Jurkat, Clone E6-1 (cell line): ENCODE measurements at places on chromosomes 6 and 20.

- no peak for DNase-seq
These were observed 237.4 kb upstream of the ZFP64 start for GRCh38 chr20:52429029-52429428.

DNA sequence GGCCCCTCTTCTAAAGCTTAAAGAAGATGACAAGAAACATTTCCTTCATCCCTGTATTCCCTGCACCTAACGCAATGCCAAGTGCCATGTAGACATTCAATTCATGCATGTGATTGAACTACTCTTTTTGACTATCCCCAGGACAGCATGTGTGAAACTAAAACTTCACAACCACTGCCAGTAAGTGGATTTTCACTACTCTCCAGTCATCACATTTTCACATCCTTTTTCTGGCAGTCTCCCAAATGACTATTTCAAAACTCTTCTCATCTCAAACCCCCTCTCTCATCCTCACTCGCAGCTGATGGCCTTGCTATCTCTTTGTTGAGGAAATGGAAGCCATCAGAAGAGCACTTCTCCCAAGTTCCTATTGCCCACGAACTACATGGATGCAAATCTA is 122.6 kb downstream of the OPRM1 start:
- no peak for DNase-seq

DNA sequence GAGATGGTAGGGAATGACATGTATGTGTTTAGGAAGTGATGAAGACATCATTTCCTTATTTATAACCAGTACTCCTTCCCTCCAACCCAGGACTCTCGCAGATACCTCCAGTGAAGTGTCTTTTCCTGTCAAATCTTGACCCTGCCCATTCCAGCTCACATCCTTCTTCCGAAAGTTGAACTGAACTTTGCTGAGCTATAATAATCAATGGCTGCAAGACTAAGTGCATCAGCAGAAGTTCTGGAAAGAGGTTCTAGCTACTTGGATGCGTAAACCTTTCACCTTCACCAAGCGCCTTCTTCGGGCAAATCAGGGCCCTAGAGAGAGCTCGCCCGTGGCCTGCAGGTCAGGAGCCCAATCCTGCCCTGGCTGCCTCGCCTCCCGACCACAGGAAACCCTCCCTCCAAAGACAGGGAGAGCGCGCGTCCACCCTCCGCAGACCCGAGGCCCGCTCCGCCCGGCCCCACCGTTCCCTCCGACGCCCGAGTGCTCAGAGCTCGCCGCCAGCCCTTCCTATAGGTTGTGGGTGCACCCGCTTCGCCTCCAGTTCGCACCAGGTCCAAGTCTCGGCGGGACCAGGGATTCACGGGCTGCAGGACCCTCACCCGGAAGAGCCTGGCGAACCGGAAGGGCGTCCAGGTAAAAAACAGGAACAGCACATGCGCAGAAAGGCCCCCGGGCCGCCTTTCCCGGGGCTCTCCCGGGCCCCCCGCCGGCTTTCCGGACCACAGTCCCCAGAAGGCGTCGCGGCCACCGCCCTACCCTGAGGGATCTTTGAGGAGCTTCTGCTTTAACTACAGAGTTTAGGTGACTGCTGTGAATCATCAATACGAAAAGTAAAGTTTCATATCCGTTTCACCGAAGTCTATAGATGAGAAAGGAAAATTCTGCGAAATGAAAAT is at the start of gene ZNF334:
TSS of gene ZNF334 (minus strand) at position 617 of the 902 bp plus-strand sequence. CDS start 1,457 bp downstream, outside the sequence.
- no peak for DNase-seq

DNA sequence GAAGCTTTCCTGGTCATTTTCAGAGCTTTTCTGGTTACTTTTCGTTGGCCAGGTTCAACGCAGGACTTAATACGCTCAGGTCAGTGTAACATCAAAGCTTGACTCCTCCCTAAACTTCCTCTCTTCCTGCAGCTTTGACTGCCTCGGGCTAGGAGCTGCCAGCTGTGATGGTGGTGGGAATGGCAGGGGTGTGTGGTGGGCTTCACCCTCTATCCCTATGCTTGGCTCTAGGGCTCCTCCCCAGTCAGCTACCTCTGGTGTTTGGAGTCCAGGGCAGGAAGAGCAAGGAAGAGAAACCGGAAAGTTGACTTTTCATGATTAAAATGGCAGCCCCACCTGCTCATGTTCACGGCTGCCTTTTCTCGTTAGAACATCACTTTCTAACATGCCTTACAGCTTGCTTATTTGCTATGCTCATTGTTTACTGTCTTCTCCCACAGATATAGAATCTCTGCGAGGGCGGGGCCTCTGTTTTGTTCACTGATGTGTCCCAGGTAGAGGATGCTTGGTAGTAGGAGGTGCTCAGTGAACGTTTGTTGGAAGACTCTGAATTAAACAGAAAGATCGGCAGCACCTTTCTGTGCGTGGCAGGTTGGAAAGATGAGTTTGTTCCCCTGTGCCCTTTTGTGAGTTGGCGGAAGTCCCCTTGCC is 16.1 kb upstream of the PPP1R14C start:
- DNase-seq: no peak

GRCh38 chr6:131949620-131949908 is 1.6 kb downstream of the CCN2 start:
- DNase-seq: no peak

- DNase-seq: no peak
These were observed 97.2 kb downstream of the MAP3K4 start for GRCh38 chr6:161088676-161089328.

DNA sequence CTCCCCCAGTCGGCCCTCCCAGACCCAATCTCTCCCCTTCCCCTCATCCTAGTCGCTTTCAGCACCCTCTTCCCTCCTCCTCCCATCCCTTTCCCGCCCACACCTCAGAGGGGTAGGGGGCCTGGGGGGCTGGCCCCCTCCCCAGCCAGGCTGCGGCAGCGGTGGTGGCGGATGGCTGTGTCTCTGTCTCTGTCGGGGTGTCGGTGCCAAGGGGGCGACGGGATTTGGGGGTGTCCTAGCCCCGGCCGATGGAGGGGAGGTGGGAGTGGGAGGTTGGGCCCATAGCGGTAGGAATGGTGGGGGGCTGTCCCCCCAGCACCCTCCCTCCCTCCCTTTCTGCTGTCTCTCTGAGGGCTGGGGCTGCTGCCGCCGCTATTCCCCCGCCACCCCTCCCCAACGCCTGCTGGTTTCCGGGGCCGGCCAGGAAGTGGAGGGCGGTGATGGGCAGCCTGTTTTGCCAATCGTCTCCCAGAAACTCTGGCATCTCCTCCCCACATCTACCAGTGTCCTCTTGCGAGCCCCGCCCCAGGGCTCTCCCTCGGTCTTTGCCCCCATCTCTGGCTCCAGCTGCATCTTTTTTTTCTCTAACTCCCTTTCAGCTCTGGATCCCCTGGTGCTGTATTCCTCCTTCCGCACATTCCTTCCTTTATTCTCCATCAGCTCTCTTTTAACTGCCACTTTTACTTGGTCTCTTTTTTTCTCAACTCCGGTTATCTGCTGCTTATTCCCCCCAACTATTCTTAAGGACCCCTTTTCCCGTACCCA is at the start of gene AGPAT1:
TSS of gene AGPAT1 (minus strand) at position 374 of the 765 bp plus-strand sequence. CDS start 4,588 bp downstream, outside the sequence.
- DNase-seq: peak; percentile 97

DNA sequence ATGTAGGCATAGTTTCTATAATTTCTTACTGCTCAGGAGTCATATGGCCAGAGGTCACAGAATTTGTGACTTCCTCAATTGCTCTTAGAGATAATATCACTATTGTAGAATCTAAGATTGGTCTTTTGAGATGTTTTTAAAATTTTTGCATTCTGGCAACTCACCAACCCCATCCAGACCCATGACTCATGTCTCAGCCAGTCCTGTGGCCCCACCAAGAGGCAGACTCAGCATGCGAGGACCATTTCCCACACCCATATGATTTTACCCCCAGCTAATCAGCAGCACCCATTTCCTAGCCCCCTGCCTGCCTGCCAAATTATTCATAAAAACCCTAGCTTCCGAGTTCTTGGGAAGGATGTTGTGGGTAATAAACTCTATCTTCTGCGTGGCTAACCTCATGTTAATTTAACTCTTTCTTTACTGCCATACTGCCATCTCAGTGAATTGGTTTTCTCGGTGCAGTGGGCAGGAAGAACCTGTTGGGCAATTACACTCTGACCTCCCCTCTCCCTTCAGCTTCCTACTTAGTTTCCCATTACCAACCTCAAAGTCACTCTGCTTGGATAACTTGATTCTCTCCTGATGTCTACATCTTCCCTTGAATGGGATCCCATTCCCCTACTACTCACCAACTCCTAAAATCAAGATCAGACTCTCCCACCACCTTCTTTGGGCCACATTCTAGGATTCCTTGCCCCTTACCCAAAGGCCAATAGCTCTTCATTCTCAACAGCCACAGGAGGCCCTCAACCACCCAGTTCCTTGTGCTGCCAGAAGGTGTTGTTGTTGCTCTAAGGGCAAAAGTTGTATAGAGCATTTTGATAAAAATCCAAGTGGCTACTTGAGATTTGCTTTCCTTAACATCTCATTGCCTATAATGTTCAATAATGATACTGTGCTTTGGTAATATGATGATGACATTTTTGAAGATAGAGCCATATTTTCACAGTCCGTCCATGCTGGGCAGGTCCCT is 16.2 kb upstream of the IYD start:
- DNase-seq: no peak

GRCh38 chr6:111804627-111805235 is 68.5 kb downstream of the FYN start:
- no peak for DNase-seq

DNA sequence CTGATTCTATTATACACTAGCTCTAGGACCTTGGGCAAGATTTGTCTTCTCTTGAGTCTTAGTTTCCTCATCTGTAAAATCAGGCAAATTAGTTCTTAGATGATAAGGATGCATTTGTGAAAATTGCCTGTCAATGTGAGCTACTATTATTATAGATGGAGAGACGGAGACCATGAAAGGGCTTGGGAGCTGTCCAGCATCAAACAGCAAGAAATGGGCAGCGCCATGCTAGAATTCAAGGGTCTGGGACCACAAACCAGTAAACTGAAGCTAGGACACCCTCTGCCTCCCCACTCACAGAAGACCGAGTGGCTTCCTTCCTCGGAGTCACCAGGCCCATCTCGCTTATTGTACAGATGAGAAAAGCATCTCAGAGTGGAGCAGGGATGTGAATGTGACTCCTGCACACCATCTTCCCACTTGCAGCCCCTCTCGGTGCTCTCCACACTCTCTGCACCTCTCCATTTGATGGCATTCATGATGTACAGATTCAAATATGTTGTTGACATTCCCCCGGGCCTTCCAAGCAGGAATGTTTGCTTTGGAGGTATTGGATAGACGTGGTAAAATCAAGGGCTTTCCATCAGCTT is 24.1 kb upstream of the BPIFA3 start:
- DNase-seq: no peak

DNA sequence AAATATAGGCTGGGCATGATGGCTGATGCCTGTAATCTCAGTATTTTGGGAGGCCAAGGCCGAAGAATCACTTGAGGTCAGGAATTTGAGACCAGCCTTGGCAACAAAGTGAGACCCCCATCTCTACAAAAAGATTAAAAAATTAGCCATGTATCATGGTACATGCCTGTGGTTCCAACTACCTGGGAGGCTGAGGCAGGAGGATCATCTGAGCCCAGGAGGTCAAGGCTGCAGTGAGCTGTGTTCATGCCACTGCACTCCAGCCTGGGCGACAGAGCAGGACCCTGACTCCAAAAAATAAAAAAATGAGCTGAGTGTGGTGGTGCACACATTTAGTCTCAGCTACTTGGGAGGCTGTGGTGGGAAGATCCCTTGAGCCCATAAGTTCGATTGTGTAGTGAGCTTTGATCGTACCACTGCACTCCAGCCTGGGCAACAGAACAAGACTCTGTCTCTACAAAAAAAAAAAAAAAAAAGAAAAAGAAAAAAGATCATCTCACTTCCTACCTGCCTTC is 10.1 kb upstream of the GUCA1B start:
- DNase-seq: no peak

DNA sequence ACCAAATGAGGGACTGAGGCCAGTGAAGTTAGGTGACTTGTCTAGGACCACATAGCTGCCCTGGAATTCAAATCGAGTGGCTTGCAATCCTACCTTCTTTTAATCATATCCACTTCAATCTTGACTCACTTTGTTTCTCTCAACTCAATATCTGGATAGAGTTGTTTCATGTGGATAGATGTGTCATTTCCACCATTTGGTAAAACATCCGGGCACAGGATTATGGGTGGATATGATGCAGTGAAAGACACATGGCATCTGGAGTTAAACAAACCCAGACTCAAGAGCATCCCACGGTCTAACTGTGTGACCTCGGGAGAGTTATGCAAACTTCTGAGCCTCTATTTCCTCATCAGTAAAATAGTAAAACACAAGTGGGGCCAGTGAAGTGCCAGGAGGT is 103.6 kb upstream of the CNKSR3 start:
- DNase-seq: no peak
